Stimulated activated CD4-positive, alpha-beta T cell treated with anti-CD3 and anti-CD28 coated beads, Interleukin-2, amount 100 ng/mL, for 24 hours (primary cell): ENCODE measurements at places on chromosomes 3 and 15.

DNA sequence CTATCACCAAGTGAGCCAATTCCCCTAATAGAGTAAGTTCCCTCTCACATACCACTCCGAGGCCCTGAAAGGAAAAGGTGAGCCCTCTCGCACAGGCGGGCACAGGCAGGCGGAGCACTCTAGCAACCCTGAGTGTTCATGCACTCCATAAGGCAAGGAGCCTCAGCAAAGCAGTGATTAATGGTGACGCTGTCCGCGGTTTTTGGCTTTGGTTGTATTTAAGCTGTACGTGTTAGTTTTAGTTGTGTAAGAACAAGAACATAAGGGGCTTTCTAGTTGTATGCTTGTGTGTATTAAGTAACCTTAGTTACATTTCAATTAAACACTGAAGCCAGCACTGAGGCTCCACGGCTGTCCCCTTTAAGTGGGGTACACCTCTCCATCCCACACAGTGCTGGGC lies 33.1 kb downstream of the KLHL25 start:
- DNase-seq = no peak

DNA sequence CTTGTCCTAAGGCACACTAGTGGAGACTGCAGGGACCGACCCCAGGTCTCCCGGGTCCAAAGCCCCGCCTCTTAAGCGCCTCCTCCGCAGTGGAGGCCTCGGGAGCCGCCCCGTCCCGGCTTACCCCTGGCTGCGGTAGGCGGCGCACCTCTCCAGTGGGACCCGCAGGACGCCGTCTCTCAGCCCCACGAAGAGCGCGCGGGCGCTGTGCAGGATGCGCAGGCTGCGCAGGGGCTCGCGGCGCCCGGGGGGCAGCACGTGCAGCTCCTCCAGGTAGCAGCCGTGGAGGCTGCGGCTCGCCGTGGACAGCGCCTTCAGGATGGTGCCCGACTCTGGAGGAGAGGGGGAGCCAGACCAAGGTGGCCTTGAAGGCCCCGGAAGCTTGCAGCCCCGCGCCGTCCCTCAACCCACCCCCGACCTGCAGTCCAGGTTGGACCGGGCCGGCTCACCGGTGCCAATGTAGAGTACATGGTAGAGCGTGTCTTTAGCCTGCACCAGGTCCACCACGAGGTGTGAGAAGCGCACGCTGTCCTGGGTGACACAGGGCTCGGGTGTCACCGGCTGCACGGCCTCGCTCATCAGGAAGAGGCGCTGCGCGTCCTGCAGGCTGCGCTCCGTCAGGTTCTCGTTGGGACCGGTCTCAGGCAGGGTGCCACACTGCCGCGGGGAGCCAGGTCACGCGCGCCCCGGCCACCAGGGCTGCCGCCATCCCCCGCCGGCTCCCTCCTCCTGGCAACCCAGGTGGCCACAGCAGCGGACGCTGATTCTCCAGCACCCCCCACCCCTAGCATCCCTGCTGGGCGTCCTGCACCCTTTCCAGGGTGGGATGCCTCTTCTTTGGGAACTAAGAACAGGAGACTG lies 105.5 kb downstream of the SEMA5B start:
- DNase-seq = peak; percentile 62

DNA sequence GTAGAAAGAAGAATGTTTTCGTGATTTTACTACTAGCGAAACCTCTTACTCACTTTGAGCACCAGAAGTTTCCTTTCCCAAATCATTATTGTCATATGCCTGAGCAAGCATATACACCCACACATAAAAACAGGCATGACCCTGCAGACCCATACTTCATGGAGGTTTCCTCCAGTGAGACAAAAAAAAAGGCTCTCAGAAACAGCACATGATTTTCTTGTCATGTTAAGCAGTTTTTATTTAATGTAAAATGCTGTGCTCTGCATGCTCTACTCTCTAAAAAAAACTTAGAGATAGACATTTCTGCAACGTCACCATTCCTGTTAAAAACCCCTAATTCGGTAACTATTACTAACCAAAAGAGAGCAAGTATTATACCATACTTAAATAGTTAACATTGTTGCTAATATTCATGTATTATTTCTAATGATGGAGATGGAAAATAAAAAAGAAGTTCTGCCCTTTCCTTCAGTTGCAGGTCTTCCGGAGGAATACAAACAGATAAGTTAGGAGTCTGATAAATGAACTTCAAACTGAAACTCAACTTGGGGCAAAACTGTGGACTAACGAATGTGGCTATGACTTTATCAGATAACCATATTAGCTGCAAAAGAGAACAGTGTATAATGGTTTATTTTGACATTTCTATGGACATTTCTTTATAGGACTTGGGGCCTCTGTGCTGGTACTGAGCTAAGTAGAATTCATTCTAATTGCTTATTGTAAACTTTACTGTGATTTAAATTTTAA lies 15.9 kb downstream of the CD200R1 start:
- DNase-seq = peak; percentile 34

DNA sequence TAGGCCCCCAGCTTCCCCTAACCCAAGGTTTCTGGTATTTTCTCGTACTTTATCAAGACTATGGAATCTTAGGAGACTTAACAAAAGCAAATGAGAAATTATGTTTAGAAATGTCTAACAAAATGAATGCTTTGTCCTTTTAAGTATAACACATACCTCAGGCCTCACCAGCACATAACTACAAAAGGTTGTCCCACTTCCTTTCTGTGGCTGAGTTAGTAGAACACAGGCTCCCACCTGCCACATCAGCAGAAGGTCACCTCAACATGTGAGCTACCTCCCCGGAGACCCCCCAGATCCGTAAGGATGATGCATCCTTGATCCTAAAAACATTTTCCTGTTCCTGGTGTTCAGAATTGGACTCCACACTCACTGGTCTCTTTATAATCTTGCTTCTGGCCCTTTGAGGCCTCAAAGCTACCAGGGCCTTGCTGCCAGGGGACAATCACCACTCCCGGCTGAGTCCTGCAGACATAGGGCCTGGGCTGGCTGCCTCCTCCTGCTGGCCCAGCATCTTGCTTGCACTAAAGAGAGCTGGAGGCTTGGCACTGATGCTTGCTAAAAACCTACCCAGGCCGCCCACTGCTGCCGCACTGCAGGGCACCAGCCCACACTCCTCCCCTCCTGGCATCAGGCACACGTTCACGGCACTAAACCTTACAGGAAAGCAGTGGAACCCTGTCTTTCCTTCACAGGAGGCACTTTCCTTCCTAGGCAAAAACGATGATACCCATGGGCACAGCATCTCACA lies 2.9 kb downstream of the CCRL2 start:
- DNase-seq = no peak

GRCh38 chr3:171895291-171895690 lies 52.1 kb downstream of the TMEM212 start:
- no peak for DNase-seq

GRCh38 chr3:49410066-49410845 lies 1.5 kb downstream of the RHOA start:
- DNase-seq = no peak

DNA sequence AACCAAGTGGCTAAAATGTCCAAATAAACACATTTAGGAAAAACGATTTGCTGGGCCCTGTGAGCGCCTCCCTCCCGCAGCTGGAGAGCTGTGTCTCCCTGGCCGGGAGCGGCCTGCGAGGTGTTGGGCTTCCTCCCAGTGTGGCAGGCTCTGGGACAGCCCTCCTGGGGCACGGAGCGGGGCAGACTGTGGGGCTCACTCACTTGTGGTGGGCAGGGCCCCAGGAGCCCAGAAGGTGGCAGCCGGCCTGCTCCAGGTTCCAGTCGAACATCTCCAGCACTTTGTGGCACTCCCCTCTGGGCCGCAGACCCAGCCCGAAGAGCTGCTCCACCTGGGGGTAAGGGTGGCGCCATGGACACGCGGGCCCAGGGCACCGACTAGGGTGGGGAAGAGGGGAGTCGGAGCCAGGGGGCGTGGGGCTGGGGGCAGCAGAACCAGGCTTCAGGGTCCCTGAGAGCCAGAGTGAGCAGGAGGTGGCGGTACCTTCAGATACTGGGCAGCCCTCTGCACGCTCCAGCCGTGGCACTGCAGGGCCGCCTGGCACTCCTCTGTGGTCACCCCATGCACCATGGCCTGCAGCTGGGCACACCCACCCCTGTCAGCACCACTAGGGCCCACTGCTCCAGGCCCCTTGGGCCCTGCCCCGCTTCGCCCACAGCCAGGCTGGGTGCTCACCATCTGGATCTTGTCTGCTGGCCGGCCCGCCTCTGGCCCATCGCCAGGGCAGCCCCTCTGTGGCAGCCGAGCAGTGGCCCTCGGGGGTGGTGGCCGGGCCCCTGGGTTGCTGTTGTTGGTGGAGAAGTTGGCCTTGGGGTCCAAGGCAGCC lies 41.5 kb downstream of the TNK2 start:
- no peak for DNase-seq

GRCh38 chr15:99137877-99138276 lies 33.0 kb downstream of the SYNM start:
- DNase-seq = no peak

- no peak for DNase-seq
Measured at GRCh38 chr3:71580636-71581456, 2.7 kb downstream of the FOXP1 start.

GRCh38 chr3:48270306-48270705 lies 29.4 kb downstream of the ZNF589 start:
- no peak for DNase-seq

DNA sequence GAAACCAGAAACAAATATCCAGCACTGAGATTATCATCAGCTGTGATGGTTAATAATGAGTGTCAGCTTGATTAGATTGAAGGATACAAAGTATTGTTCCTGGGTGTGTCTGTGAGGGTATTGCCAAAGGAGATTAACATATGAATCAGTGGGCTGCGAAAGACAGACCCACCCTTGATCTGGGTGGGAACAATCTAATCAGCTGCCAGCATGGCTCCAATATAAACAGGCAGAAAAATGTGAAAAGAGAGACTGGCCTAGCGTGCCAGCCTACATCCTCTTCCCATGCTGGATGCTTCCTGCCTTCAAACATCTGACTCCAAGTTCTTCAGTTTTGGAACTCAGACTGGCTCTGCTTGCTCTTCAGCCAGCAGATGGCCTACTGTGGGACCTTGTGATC lies 869.5 kb downstream of the SI start:
- DNase-seq = no peak
